ENCODE measurements at places on chromosomes 11 and 22. TPM values are rescaled to one million over a fixed set of nuclear protein-coding genes. Genes with fewer than 3 reads are reported as not detected.

SLC22A9 gene
- not detected for total RNA-seq

KCNC1 gene
- 0.08 TPM for total RNA-seq

IL10RA gene
- not detected for total RNA-seq

MMP13 gene
- not detected for total RNA-seq

SAA1 gene
- total RNA-seq = 4.5 TPM

CDHR5 gene
- total RNA-seq = 0.07 TPM

OSM gene
- total RNA-seq = not detected

MOGAT2 gene
- not detected for total RNA-seq

PARVG gene
- total RNA-seq = not detected
